ENCODE measurements at places on chromosomes 12 and 14. TPM values are rescaled to one million over a fixed set of nuclear protein-coding genes. Genes with fewer than 3 reads are reported as not detected.

Gene TMEM30B
- total RNA-seq = 21.5 TPM

Gene GIT2
- 44.9 TPM for total RNA-seq

Gene B4GALNT1
- 16.6 TPM for total RNA-seq

GRCh38 chr14:106185837-106186233, 659.5 kb downstream of the TMEM121 start:
- H3K4me1 ChIP-seq = no peaks in the 10 kb centered on the region
- H3K27ac ChIP-seq = no peak overlapping the region
- H3K27me3 ChIP-seq = no peaks in the 10 kb centered on the region
- H3K4me3 ChIP-seq = no peak overlapping the region
- no peaks in the 10 kb centered on the region for H3K36me3 ChIP-seq

DNA sequence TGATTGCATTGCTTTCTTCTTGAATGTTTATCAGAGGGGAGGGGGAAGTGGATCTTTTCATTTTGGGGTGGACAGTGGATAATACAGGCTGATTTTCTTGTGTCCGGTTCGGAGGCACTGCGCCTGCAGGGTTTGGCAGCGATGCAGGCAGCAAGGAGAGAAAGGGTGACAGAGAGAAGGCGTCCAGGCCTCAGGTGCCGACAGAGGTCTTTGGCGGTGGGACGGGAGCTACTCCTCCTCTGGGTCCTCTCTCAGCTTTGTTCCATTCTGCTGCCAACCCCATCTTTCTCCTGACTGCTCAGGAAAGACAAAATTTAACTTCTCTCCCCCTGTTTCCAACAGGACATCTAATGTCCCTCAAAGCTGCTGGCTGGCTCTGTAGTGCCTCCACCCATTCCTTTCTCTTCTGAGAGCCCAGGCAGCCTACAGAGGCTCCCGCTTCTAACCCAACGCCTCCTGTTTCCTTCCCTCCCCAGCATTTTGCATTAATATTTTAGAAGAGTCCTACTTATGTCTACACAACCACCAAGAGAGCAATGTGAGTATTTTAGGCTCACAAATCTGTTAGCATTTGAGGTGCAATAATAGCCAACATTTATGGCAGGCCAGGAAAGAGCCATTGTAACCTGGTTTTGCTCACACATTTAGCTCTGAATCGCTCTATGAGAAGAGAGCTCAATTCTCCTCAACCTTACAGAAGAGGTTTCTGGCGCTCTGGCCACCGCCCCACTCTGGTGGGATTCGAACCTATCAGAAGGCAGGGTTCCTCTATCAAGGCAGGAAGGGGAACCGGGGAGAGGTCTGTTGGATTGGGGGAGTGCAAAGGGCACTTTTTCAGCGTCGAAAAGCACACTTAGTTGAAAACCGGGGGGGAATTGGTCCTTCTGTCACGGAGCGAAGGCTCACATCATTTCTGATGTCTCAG, 7.1 kb upstream of the TBX5 start:
- H3K27me3 ChIP-seq = peaks cover 19% of the 10 kb centered on the region
- H3K4me1 ChIP-seq = no peaks in the 10 kb centered on the region
- H3K4me3 ChIP-seq = no peak overlapping the region

DNA sequence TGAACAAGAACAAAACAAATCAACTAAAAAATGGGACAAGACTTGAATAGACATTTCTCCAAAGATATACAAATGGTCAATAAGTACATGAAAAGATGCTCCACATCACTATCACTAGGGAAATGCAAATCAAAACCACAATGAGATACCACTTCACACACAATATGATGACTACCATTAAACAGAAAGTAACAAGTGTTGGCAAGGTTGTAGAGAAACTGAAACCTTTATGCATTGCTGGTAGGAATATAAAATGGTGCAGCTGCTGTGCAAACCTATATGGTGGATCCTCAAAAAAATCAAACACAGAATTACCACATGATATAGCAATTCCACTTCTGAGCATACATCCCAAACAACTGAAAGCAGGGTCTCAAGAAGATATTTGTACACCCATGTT, 5.2 kb downstream of the SMAGP start:
- no peak for DNase-seq
- H3K36me3 ChIP-seq = no peaks in the 10 kb centered on the region
- no peaks in the 10 kb centered on the region for H3K4me1 ChIP-seq
- no peak overlapping the region for H3K27ac ChIP-seq
- H3K27me3 ChIP-seq = no peaks in the 10 kb centered on the region

DNA sequence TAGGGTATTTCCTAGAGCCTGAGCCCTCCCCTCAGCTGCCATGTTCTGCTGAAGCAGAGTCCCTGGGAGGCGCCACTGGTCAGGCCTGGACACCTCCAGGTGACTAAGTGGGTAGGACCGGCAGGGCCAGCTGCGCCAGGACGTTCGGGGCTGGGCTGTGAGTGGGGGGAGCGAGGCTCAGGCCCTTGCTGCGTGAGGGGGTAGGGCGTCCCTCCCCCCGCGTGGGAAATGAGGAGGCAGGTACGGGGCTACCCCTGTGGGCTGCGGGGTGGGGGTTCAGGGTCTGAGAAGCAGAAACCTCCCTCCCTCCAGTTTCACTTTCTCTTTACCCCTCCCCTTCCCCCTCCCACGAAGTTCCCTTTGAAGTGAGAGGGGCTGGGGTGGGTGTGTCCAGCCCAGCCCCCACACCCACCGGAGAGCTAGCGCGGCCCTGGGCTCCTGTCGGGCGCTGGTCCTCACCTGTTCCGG, 22.1 kb upstream of the KIF26A start:
- H3K4me3 ChIP-seq = peak overlapping the region; percentile 56
- no peaks in the 10 kb centered on the region for H3K4me1 ChIP-seq
- H3K27ac ChIP-seq = no peak overlapping the region

- no peaks in the 10 kb centered on the region for H3K4me1 ChIP-seq
- H3K27ac ChIP-seq = no peak overlapping the region
- H3K36me3 ChIP-seq = no peaks in the 10 kb centered on the region
- H3K27me3 ChIP-seq = no peaks in the 10 kb centered on the region
- no peak overlapping the region for H3K4me3 ChIP-seq
- no peak for DNase-seq
These were observed 7.7 kb upstream of the BCL7A start for GRCh38 chr12:122013791-122014590.

DNA sequence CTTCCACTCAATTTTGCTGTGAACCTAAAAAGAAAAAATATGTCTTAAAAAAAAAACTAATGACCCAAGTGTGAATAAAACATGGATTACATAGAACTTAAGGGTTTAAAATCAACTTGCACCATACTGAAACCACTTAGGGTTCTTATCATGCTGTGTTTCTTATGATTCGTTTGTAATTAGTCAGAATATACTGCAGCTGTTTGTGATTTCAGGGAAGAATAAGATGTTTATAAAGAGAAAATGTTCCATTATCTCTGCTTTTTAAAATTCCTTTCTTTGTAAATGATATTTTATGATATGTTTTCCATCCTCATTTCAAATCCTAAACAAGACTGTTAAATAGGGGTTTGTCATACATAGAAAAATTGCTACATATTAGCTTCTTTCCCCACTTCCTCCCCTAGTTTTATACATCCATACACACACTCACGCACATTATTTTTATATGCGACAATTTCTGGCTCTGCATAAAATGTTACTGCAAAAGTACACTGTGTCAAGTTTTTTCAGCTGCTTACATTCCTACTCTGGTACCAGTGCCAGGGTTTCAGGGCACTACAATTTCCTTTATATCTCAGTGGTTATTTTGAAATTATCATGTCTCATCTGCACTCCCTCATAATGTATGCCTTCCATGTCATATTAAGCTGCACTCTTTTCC, 275.2 kb upstream of the GARIN6 start:
- H3K27me3 ChIP-seq = no peaks in the 10 kb centered on the region
- H3K4me1 ChIP-seq = no peaks in the 10 kb centered on the region
- no peak for DNase-seq
- H3K36me3 ChIP-seq = no peaks in the 10 kb centered on the region

DNA sequence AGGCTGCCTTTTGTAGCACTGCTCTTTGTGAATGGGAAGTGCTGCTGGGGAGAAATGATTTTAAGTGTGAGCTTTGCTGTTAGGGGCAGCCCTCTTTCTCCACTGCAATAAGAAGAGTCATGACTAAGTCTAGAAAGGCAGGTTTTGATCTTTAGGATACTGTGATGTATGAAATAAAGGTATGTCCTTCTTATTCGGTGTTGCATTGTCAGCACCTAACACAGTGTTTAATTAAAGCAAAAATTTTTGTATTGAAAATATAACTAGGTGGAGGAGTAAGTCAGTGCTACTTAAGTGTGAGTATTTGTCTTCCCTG, 81.5 kb downstream of the ETV6 start:
- DNase-seq = no peak
- peak overlapping the region; percentile 6 for H3K4me3 ChIP-seq
- H3K27ac ChIP-seq = peak overlapping the region; percentile 85
- H3K4me1 ChIP-seq = peaks cover 10% of the 10 kb centered on the region

GRCh38 chr14:41201696-41202095, 405.0 kb upstream of the LRFN5 start:
- H3K36me3 ChIP-seq = no peaks in the 10 kb centered on the region
- no peak overlapping the region for H3K27ac ChIP-seq
- H3K27me3 ChIP-seq = no peaks in the 10 kb centered on the region
- no peak for DNase-seq
- no peak overlapping the region for H3K4me3 ChIP-seq
- H3K4me1 ChIP-seq = no peaks in the 10 kb centered on the region

GRCh38 chr12:103824845-103825244, 16.2 kb downstream of the NT5DC3 start:
- H3K27ac ChIP-seq = no peak overlapping the region
- DNase-seq = no peak
- H3K36me3 ChIP-seq = no peaks in the 10 kb centered on the region
- no peak overlapping the region for H3K4me3 ChIP-seq
- peaks cover 21% of the 10 kb centered on the region for H3K4me1 ChIP-seq
- H3K27me3 ChIP-seq = no peaks in the 10 kb centered on the region

DNA sequence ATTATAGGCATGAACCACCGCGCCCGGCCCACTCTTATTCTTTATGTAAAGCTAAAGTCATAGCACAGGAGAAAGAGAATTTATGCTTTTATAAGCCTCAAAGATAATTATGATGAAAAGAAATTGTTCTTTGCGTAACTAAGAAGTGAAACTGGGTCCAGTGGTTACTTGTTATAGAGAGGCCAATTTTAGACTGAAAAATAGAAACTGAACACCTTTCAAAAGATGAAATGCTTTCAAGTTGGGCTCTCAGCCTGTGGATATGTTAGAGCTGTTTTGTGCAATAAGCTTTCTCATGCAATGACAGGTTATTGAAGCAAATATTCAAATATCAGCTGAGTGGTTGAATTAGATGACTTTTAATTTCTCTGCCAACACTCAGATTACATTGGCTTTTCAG, 7.9 kb downstream of the TMEM253 start:
- no peaks in the 10 kb centered on the region for H3K36me3 ChIP-seq
- no peak overlapping the region for H3K4me3 ChIP-seq
- H3K27me3 ChIP-seq = no peaks in the 10 kb centered on the region
- no peak overlapping the region for H3K27ac ChIP-seq
- H3K4me1 ChIP-seq = peaks cover 11% of the 10 kb centered on the region

- no peaks in the 10 kb centered on the region for H3K36me3 ChIP-seq
- no peak overlapping the region for H3K4me3 ChIP-seq
- H3K4me1 ChIP-seq = peaks cover 6% of the 10 kb centered on the region
- no peaks in the 10 kb centered on the region for H3K27me3 ChIP-seq
- no peak for DNase-seq
These were observed 82.5 kb downstream of the MED13L start for GRCh38 chr12:116194935-116195431.

- H3K27me3 ChIP-seq = no peaks in the 10 kb centered on the region
- H3K4me3 ChIP-seq = no peak overlapping the region
- no peak for DNase-seq
- no peak overlapping the region for H3K27ac ChIP-seq
- no peaks in the 10 kb centered on the region for H3K4me1 ChIP-seq
These were observed 282.2 kb downstream of the ALG10 start for GRCh38 chr12:34304546-34304945.

DNA sequence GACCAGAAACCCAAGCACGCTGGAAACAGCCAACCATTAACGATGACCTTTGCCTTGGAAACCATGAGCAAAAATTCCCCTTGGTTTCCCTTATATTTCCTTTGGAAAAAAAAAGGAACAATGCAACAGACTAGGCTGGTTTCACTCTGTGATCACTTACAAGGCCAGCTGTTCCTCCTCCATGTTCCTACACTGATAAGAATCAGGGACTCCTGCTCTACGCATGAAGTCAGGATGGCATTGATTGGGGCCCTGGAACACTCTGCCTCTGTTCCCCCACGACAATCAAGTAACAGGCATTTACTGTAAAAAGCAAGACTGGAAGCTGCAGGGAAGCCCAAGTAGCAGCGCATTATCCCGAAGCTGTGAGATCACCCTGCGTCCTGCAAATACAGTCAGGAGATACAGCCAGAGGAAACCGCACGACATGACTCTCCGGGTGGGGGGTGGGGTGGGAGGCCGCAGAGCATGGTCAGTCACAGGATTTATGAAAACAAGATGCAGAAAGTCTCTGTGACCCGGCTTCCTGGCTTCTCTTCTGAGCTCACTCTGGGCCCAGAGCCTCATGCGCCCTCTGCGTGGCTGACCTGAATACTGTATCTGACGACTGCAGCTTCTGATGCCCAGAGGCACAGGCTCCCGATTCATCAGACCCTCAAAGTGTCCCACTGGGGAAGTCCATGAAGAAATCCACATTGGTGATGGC, 31.1 kb downstream of the SSH1 start:
- no peaks in the 10 kb centered on the region for H3K27me3 ChIP-seq
- H3K36me3 ChIP-seq = peaks cover 21% of the 10 kb centered on the region
- peak overlapping the region; percentile 76 for H3K27ac ChIP-seq
- H3K4me3 ChIP-seq = peak overlapping the region; percentile 28
- peaks cover 35% of the 10 kb centered on the region for H3K4me1 ChIP-seq

GRCh38 chr12:13142747-13143146, 39.3 kb upstream of the GSG1 start:
- H3K36me3 ChIP-seq = no peaks in the 10 kb centered on the region
- no peaks in the 10 kb centered on the region for H3K4me1 ChIP-seq
- H3K4me3 ChIP-seq = no peak overlapping the region
- no peak for DNase-seq
- no peak overlapping the region for H3K27ac ChIP-seq
- no peaks in the 10 kb centered on the region for H3K27me3 ChIP-seq

DNA sequence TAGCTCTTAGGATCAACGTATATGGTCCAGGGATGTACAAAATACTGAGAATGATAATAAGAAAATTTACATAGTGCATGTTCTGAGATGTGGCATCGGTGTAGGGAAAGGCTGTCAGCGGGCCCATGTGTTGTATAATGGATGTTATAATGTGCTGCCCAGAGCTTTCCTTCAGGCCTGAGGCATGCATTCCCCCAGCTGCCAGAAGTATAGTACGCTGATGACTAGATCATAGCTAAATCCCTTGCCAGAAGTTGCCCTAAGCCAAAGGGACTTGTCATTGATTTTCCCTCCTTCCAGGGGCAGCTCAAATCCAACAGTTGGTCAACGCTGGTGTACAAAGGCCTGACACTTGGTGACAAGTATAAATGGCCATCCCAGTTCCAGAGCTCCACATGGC, 6.5 kb upstream of the OR11G2 start:
- no peak for DNase-seq
- H3K4me1 ChIP-seq = no peaks in the 10 kb centered on the region
- H3K36me3 ChIP-seq = no peaks in the 10 kb centered on the region

GRCh38 chr12:64627771-64628170, 17.5 kb downstream of the RASSF3 start:
- no peak for DNase-seq
- H3K4me1 ChIP-seq = peaks cover 78% of the 10 kb centered on the region
- no peak overlapping the region for H3K4me3 ChIP-seq
- peak overlapping the region; percentile 89 for H3K27ac ChIP-seq

Data from ascending aorta (tissue), 2 donors.